Stimulated activated CD4-positive, alpha-beta T cell treated with anti-CD3 and anti-CD28 coated beads, Interleukin-1b, Interleukin-23, amount 100 ng/mL, for 24 hours (primary cell): ENCODE measurements at places on chromosomes 7 and 10.

DNA sequence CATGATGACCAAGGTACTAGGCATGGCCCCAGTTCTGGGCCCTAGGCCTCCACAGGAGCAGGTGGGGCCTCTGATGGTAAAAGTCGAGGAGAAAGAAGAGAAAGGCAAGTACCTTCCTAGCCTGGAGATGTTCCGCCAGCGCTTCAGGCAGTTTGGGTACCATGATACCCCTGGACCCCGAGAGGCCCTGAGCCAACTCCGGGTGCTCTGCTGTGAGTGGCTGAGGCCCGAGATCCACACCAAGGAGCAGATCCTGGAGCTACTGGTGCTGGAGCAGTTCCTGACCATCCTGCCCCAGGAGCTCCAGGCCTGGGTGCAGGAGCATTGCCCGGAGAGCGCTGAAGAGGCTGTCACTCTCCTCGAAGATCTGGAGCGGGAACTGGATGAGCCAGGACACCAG is 7.4 kb downstream of the ZSCAN21 start:
- DNase-seq, result no peak

DNA sequence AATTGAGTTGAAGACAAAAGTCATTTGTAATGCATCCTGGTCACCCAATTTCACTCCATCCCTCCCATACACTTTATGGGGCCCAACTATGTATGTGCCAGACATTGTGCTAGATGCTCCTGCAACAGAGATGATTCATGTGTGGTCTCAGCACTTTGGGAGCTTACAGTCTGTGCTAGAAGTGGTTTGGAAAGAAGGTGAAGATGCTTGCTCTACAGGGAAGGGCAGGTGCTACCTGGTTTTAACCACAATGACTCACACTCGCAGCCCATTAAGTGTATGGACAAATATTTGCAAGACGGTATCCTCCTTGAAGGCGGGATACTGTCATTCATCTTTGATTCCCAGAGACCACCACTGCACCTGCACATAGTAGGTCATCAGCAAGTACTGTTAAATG is 257.6 kb downstream of the OTUD1 start:
- DNase-seq, result no peak

DNA sequence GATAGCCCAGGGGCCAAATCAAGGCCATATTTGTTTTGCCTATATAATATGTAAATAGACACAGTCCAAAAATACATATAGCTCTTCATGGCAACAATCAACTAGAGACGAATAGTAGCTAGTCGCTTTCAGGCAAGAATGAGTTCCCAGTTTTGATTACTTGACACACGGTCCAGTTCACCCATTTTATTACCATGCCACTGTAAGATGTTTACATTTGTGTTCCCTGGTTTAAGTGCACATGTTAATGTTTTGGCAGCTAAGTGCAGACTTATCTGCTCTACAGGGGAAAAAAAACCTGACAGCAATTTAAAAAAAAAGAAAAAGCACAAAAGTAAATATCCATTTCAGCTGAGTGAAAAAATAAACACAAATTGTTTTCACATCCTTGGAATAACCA is 213.1 kb downstream of the TPK1 start:
- DNase-seq, result no peak

DNA sequence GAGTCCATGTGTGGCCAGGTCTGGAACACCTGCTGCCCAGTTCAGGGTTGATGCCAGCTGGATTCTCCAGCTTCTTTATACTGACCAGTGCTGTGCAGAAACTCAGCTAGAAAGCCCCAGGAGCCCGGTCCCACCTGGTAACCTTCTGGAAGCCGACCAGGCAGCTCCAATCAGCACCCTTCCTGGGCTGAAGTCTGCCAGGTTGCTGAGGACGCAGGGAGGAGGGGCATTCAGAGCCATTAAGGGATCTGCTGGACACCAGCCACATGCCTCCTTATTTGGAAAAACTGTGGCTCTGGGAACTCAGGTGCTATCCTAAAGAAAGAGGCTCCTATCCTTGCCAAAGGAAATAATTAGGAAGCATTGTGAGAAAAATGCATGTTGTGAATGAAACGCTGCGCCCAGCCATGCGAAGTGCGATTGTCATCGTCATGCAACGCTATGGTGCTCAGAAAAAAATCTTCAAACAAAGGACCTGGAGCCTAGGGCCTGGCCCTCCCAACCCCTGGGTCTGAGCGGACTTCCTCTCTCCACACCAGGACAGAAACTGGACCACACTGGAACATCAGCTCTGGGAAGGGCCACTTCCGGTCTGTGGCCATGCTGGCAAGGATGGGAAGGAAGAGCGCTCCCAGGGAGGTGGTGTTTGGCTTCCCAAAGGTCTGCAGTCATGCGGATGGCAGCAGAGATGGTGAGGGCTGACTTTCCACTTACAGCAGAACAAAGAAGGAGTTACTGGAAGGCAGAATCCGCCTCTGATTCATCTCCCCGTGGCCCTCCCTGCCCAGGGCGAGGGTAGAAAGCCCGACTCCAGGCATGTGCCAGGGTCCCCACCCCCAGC is 90.1 kb downstream of the FAM53B start:
- no peak for DNase-seq

GRCh38 chr7:90709501-90710465 is 113.7 kb downstream of the CDK14 start:
- no peak for DNase-seq

DNA sequence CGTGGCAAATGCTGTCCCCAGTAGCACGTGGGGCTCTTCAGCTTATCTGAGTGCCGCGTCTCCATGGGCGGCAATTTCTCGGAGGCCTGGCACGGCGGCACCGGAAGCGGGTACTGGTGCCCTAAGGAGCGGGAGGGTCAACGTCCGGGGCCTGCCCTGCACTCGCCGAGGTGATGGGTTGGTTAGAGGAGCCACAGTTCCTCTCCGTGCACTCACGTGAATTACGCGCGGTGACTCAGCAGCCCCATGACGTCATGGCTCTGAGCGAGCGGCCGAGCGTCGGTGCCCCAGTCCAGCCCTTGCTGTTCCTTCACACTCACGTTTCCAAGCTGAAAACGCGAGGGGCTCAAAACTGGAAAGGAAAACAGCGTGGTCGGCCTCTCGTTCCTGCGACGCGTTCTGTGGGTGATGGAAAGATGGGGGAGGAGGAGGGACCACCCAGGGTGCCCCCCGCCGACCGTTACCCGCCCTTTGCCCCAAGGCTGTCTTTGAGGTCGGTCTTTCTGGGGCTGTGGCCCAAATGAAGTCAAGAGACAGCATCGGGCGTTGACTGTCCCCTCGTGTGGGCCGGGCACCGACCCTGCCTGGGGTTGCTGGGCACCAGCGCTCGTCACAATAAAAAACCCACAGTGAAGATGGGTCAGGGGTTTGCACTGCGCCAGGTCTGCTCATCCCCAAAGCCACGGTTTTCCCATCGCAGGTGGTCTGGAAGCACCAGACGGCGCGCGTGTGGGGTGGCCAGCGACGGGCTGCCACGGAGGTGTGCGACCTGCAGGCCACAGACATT is 70.4 kb upstream of the CFAP46 start:
- no peak for DNase-seq

DNA sequence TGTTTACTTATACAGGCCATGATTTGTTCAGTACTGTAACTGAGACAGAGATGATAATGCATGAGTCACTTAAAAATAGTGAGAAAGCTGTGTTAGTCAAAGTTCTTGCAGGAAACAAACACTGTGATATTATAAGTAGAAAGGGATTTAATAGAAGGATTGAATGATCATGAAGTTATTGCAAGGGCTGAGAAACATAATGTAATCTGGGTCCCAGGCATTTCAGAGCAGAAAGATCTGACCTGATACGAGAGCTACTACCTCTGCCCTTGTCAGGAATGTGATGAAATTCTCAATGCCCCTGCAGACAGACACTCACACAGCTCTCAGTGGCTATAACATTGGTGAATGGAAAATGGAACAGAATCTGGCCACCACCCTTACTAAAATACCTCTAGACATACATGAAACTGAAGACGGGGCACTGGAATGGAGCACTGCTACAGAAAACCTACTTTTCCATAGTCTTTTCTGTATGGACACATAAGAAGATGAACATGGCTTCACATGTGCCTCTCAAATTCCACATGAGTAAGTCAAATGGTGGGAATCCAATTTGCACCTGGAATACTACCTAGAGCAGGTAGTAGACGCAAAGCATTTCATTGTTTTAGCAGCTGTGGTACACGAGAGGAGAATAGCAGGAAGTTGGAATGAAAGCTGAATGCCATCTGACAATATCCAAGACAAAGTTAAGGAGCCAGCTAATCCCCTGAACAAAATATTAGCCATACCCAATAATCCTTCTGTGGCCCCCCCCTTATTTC is 19.1 kb upstream of the VWDE start:
- DNase-seq, result no peak

- no peak for DNase-seq
Measured at GRCh38 chr7:140562926-140563481, 77.6 kb downstream of the DENND2A start.

DNA sequence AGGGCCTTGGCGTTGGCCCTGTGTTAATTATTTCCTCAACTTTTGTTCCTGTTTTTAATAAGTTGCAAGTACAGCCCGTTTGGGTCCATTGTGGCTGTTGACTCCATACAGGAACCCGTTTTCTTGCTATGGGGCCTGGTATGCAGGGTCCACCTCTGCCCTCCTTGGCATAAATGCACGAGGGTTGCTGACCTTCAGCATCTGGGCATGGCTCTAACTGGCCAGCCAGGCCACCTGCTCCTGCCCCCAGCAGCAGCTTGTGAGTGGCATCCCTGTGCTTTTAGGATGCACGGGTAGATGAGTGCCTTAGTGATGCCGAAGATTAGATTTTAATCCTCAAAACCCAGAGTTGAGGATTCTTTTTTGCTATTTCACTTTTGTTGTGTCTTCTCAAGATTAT is 123.2 kb downstream of the GLRX3 start:
- no peak for DNase-seq

- DNase-seq, result no peak
Measured at GRCh38 chr10:31760674-31761081, 168.0 kb downstream of the ARHGAP12 start.
